H1 (cell line): ENCODE measurements at places on chromosomes 4 and X. TPM values are rescaled to one million over a fixed set of nuclear protein-coding genes. Genes with fewer than 3 reads are reported as not detected.

The HSD17B10 gene
- total RNA-seq: 114 and 116 TPM in 2 replicates

The RNF212 gene
- 3.4 and 3.9 TPM in 2 replicates for total RNA-seq

The CABS1 gene
- total RNA-seq: not detected in 2 replicates

The TMEM144 gene
- total RNA-seq: 1.6 and 2.6 TPM in 2 replicates

The GATA1 gene
- total RNA-seq: not detected in 2 replicates

The SPACA5 gene
- not detected in 2 replicates for total RNA-seq

The TREX2 gene
- total RNA-seq: 0.69 and 0.71 TPM in 2 replicates

The ATP6AP2 gene
- total RNA-seq: 66.0 and 71.7 TPM in 2 replicates

The EVC2 gene
- 5.9 and 6.4 TPM in 2 replicates for total RNA-seq

The MAPK10 gene
- total RNA-seq: 2.5 and 4.0 TPM in 2 replicates

The PPP3CA gene
- total RNA-seq: 35.0 and 38.0 TPM in 2 replicates

The SOD3 gene
- total RNA-seq: 4.9 and 5.5 TPM in 2 replicates

The CFAP47 gene
- 0.04 TPM in 1 of 2 replicates, not detected in the other for total RNA-seq

The PAGE2B gene
- total RNA-seq: not detected in 2 replicates

The CT83 gene
- not detected in 2 replicates for total RNA-seq
